ENCODE measurements at places on chromosomes 5 and 9.

- DNase-seq = no peak
Observed at GRCh38 chr5:136166909-136167308, 26.1 kb downstream of the SMIM32 start.

DNA sequence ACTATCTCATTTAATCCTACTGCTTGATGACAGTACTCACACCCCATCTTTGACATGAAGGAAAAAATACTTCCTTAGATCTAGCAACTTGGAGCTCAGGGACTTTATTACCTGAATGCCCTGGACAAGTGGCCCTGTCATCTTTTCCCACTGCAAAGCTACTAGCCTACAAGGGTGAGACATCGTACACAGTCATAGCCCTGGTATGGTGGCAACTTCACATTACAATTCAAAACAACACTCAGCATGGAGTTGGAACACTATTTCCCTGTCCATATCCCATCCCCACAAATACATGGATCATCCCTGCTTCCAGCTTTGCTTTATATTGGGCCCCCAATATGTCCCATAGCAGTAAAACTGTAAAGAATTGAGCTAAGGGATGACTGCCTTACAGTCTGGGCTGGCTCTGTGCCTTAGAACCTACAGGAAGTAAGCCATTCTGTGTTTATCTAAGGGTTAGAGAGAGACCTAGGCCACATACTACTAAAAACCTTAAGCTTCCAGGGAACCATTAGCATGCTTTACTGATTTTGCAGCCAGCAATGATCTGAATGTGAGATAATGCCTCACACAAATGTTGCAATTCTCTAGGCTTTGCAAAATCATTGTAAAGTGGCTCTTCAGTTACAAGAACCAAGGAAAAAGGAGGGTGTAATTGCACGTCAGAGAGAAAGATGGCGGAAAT, 55.9 kb downstream of the OTULIN start:
- DNase-seq = no peak

- DNase-seq = no peak
Observed at GRCh38 chr5:15929611-15930263, 249.9 kb downstream of the MARCHF11 start.

- DNase-seq = no peak
Observed at GRCh38 chr9:91489361-91489899, 65.8 kb upstream of the NFIL3 start.

- DNase-seq = no peak
Observed at GRCh38 chr5:96348536-96348935, 84.5 kb downstream of the PCSK1 start.

GRCh38 chr5:157729858-157730257, 1.4 kb upstream of the THG1L start:
- no peak for DNase-seq

DNA sequence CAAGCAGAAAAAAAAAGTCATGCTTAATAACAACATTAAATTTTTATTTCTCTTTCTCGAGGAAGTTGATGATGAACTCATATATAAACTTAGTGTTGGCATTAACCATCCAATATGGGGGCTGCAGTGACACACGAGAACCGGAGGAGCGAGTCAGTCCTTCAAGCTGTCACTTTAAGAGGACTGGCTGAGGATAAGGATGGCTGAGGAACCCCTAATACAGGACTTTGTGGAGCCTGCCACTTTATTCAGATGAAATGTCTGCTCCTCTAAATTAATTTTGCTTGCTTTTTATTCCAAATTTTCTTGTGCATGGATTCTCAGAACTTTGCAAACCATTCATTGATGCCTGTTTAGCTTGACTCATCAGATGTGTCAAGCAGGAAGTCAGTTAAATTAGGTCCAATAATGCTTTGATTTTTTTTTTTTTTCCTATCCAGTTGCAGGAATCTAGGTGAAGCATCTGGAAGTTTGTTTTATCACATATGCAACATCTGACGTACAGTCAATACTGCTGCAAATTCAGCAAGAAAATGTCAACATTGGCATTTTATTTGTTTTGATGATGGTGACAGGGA, 144.2 kb upstream of the COL5A1 start:
- no peak for DNase-seq

DNA sequence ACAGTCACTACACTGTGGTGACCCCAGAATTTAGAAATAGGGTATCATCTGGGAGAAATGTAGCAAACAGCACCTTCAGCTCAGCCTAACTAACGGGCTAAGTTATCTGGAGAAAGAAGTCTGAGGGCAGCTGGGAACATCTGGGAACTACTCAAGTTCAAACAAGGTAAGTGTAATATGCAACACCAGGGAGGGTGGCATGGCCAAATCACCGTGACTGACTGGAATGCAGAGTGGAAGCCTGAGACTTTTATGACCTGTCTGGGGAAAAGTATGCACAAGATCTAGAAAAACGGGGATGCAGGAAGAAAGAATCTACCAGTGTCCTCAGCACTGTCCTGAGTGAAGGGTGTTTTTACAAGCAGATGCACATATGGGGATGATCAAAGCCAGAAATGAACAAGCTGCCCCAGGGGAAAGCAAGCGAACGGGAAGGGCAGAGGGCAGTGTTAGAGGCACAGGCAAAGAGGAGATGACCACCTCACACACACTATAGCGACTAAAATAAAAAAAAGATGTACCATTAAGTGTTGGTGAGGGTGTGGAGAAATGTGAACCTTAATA, 59.9 kb downstream of the SERINC5 start:
- DNase-seq = no peak

- no peak for DNase-seq
Observed at GRCh38 chr5:141477044-141477575, 1.3 kb downstream of the PCDHGC3 start.

- no peak for DNase-seq
Observed at GRCh38 chr5:1245905-1246576, 20.9 kb downstream of the SLC6A18 start.

GRCh38 chr5:146794326-146795029, 84.1 kb downstream of the PPP2R2B start:
- DNase-seq = no peak

DNA sequence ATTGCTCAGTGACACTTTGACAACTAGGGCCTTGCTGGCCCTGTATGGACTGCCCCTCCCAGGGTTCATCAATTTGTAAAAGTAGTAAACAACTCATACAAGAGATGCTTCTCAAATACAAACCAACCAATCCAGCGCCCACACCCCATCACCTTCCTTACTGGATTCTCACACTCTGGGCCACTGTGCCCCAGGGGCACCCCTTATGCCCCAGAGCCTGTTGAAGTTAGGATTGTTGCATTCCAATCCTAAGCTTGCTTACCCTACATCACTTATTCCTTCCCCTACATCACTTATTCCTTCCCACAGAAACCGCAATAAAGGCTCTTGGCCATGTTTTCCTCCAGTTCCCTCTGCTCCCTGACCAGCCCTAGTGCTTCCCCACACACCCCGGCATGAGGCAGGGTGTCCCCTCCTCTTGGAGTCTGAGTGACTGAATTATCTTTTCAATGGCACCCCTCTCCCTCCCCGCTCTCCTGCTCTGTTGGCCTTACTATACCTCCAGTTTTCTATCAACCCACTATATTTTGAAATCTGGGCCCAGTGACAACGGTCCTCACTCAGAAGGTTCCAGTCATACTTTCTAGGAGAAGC, 182.4 kb upstream of the S1PR3 start:
- no peak for DNase-seq

GRCh38 chr9:104780796-104781395, 17.0 kb downstream of the NIPSNAP3B start:
- no peak for DNase-seq

- no peak for DNase-seq
Observed at GRCh38 chr5:173435447-173435846, 107.2 kb upstream of the STC2 start.

GRCh38 chr5:131223751-131224386, 40.0 kb upstream of the CDC42SE2 start:
- no peak for DNase-seq

DNA sequence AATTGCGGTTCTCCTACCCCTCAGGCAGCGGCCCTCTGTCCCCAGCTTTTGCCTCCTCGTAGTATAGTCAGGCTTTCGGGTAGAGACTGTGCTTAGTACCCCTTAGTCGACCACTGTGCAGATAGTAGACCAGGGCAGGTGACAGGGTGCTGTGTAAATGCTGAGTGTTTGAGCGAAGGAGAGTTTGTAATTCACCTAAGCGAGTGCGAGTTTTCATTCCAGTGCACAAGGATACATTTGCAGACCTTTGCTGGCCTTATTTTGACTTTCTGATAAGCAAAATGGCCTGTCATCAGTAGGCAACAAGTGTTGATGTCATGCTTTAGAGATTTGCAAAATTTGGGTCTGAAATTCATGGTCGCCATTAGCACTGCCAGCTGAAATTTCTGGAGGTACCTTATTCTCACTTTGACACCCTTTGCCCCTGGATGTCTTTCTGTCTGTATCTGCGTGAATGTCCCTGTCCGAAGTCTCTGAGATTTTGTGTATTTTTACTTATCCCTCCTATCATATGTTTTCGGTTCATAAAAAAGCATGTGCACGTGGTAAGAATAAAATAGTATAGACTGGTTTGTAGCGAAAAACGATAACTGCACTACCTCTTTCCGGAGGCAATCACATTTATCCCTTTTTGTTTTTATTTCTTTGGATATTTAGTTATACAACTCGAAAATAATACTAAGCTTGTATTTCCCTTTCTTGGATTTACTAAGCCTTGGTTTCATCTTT, 1.9 kb downstream of the LMNB1 start:
- no peak for DNase-seq
